Eye (tissue), 1 donor: ENCODE measurements at places on chromosomes 16 and 17.
A peak's percentile ranks its signal among the peaks of the same experiment; 100 is the strongest.

DNA sequence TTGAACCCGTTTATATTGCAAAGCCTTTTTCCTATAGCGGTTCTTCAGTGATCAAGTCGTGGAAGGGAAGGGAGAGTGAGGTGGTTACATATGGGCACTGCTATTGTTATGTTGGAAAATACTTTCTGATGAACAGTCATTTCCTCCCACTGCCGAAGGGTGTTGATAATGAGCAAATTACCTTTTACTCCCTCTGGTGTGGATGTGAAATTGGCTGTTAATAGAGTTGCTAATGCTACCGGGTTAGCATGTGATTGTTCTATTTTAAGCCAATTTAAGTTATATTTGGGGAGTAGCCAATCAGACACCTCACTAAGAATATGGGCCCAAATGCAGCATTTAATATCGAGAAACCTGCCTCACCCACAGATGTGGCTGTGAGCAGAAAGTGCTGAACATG, 15.6 kb upstream of the PMFBP1 start:
- no peak for DNase-seq

DNA sequence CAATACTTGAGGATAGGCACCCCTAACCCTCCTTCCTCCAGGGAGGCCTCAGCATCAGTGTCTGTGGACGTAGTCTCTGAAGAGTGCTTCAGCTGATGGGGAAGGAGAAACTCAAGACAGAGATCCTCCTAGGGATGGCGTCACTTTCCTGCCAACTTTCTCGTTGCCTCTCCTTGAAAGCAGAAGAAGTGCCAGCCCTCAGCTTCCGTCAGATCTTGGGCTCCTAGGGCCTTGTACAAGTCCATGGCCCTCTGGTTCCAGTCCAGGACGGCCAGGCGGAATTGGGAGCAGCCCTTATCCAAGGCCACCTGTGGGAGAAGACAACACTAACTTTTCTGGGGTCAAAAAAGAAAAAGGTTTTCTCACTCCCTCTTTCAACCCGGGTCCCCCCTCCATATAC, 1.3 kb downstream of the SAT2 start:
- DNase-seq = no peak

GRCh38 chr16:10658943-10659342, 35.8 kb downstream of the TEKT5 start:
- no peak for DNase-seq

- DNase-seq = peak; percentile 40
Measured at GRCh38 chr16:85639529-85640253, 26.6 kb downstream of the GSE1 start.

DNA sequence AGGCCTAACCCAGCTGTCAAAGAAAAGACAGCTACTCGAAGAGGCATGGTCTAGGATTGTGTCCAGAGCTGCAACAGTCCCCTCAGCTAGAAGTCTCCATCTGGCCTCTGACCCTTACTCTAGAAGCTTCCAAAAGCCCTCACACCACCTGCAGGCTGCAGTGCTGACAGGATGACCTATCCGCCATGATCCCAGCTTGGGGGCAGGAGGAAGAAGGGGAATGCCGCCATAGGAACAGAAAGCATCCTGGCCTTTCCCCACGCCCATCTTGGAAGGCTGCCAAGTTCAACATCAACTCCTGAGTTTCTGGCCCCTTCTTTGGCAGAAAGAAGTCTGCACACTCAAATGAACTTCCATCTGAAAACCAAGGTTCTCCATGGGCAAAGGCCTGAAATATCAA, 3.1 kb upstream of the KRT36 start:
- DNase-seq = peak; percentile 49

- DNase-seq = no peak
Measured at GRCh38 chr16:10309271-10309932, 76.5 kb upstream of the ATF7IP2 start.

GRCh38 chr17:356671-357434, 4.2 kb upstream of the RPH3AL start:
- DNase-seq = no peak

DNA sequence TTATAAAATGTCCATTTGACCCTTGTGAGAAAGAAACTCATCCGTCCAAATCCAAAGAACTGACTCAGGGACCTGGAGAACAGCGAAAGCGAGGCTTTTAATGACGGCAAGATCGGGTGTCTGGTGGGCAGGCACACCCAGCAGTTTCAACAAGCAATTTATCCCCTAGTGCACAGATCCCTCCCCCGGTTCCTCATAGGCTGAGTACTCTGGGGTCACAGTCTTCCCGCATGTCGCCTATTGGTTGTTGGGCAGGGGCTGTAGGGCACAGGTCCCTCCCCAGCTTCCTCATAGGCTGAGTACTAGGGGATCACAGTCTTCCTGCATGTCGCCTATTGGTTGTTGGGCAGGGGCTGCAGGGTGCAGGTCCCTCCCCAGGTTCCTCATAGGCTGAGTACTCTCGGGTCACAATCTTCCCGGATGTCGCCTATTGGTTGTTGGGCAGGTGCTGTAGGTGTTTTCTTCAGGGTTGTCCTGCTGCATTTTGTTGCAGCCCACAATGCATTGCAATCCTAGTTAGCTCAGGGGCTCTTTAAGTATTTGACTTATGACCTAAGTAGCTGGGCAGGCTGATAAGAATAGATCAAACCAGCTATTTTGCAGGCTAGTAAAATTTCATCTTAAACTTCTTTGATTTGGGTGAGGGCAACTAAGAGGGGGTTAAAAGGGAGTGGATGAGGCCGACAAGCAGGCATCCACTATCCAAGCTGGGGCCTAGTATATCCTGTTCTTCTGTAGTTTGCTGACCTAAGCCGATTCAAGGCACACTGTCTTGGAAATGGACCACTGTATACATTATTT, 3.6 kb upstream of the UTS2R start:
- DNase-seq = no peak

DNA sequence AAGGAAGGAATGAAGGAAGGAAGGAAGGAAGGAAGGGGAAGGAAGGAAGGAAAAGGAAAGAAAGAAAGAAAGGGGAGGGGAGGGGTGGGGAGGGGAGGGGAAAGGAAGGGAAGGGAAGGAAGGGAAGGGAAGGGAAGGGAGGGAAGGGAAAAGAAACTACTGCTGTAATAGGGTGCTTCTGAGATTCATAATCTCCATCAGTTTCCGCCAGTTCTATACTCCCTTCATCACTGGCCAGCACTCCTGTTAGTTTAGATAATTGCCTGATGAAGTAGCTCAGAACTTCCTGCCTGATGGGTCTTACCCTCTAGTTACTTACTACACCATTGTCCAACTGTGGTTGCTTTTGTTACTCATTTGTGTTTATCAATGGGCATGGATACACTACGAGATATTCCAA, 2.0 kb upstream of the KRTAP9-6 start:
- DNase-seq = no peak

DNA sequence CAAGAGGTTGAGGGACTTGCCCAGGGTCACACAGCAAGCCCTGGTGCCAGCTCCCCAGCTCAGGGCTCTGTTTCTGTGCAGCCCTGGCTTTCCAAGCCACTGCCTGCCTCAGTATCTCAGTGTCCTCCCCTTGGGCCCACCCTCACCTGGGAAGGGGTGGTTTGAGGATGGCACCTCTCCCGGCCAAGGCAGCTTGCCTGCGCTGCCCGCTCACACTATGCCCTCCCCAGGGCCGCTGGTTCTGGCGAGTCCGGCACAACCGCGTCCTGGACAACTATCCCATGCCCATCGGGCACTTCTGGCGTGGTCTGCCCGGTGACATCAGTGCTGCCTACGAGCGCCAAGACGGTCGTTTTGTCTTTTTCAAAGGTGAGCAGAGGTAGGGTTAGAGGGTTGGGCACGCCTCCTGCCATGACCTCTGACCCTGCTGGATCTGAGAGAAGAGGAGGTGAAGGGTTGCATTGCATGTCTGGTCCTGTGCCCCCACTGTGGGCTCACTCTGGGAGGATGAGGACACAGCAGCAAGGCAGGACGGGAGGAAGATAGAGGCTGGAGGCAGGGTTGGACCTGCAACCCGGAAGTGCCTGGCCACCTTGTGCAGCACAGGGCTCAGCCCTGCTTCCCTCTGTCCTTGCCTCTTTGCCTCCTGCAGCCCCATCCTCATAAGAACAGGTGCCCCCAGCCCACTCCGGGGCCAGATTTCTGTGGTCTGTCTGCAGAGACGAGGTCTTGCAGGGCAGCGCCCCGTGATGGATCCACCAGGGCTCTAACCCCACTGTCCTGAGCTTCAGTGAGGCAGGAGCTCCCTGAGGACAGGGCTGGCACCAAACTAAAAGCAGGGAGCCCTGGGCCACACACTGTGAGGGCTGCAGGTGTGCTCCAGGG, 16.7 kb downstream of the MMP15 start:
- DNase-seq = no peak

- DNase-seq = peak; percentile 32
Measured at GRCh38 chr17:81867170-81867990, 3.8 kb downstream of the ARHGDIA start.

DNA sequence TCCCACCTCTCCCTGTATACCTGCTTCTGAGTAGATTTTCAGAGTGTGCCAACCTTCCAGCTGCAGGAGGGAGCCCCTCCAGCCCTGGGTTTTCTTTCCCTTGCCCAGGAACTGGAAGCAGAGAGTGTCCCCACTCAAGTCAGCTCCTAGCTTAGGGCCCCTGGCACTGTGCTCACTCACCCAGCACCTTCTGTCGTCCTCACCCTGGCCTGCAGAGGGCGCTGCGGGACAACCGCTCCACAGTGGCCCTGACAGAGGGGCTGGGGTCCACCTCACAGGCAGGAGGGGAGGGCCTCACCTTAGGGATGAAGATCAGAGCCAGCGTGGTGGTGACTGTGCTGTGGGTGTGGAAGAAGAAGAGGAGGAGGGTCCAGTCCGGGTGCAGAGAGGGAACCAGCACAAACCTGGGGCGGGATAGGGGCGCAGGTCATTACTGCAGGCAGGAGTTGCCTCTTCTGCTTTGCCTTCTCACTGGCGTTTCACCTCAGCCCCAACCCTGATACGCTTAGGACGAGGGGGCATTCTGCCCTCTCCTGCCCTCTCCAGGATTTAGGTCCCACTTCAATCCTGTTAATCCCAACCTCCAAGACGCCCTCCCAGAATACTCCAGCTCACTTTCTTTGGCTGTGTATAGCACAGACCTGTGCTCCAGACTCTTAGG, 10.0 kb downstream of the GPR179 start:
- DNase-seq = peak; percentile 61

DNA sequence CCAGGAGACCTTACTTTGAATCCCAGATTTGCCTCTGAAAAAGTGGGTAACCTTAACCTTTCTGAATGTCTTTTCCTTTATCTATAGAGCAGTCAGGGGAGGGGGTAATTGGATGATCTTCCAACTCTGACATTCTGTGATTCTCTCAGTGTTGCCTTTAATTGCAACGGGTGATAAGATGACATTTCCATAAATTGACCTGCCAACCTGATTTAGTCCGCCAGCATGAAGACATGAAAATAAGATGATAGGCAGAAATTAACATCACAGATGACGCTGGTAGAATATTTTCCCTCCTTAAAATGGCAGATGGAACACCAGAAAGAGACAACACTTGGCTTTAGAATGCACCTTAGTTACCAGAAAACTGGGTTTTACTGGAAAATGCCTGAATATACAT, 72.6 kb downstream of the VAT1L start:
- no peak for DNase-seq

- no peak for DNase-seq
Measured at GRCh38 chr16:54627616-54628015, 303.0 kb upstream of the IRX5 start.

GRCh38 chr17:67490471-67490870, 113.4 kb downstream of the PITPNC1 start:
- DNase-seq = no peak

DNA sequence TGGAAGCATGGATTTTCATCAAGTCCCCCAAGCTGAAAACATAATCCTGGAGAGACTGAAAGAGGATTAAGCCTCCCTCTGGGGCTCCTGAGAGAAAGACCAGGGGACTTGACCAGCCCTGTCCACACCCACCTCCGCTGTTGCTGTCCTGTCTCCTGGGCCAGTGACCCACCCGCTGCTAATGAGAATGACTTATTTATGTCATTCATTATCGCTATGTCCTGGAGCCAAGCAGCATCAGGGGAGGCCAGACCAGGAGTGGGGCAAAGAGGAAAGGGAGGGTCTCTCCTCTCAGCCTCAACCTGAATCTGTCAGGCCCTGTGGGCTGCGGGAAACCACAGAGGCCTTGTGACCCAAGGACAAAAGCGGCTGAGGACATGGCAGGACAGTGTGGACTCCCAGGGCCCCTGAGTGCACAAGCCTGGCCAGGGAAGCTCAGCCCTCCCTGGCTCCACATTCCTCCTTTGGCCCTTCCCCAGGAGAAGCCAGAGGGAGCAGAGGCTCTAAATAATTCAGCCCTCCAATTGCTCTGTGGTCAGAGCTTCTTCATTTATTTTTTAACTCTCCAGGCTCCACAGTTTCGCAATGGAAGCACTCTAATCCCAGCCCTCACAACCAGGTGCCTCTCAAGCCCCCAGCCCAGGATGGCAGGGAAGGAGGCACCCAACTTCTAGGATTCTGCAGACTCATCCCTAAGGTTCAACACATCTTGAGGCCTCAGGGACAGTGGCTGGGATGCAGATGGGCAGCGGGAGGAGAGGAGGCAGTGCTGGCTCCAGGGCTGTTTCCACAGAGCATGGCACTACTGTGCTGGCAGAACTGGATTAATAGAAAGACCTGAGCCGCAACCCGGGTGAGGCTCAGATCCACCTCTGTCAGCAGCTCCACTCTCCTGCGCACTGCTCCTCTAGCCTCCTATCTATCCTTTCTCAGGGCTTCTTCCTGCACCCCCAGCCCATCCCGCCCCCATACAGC, 19.1 kb downstream of the CUEDC1 start:
- no peak for DNase-seq

DNA sequence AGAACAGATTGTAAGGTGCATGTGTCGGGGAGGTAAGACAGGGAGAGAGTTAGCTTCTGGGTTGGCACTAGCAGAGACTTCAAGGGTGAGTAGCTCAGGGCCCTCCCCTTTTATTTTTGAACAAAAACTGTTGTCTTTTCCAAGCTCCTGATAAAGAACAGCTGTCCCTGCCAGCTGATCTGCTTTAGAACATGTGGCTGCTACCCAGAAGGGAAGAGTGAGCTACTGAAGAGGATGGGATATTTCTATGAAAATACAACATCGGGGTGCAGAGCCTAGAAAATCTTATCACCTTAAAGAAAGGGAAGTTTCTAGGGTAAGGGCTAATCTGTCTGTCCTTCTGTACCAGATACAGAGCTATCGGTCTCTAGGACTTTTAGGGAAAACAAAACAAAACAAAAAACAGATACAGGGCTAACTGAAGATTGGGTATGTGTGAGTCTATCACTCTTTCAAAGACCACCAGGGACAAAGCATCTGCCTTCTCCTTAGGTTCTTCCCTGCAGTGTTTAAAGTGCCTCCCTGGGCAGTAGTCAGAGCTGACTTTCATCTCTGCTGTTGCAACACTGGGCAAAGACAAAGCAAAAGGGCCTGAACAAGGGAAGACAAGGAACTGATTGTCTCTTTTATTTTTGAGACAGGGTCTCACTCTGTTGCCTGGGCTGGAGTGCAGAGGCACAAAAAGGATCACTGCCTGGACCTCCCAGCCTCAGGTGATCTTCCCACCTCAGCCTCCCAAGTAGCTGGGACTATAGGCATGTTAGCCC, 5.0 kb upstream of the DHRS13 start:
- no peak for DNase-seq
